ENCODE measurements at places on chromosomes 1 and 21.
A peak's percentile ranks its signal among the peaks of the same experiment; 100 is the strongest.

DNA sequence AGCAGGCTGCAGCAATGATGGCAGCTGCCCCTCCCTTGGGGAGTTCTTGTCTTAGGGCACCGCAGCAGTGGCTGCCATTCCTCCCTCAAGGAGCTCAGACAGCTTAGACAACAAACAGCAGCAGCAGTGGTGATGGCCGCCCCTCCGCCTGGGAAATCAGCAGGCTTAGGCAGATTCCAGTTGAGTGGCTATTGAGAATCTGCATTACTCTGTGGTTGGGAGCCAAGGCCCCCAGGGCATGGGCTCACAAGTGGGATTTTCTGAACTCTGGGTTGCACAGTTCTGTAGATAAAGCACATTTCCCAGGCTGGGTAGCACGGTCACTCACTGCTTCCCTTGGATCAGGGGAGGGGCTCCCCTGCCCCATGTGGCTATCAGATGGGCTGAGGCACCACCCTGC lies 1280.7 kb upstream of the TMPRSS15 start:
- DNase-seq = no peak

GRCh38 chr1:151704246-151704645 lies 12.4 kb downstream of the CELF3 start:
- no peak for DNase-seq

DNA sequence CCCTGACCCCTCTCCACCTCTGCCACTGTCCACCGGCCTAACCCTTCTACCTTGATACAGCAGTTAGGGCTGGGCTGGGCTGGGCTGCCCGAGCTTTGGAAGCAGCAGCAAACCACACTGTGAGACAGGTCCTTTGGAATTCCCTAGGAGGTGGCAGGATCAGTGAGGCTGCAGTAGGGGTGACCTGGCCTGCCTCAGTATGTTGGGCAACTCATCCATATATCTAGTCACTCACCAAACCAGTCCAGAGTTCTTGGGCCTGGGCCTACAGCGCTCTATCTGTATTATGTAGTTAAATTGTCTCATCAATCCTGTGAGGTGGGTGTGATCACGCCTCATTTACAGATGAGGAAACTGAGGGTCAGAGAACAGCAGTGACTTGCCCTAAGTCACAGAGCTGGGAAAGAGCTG lies 13.3 kb upstream of the SYNC start:
- DNase-seq = no peak

DNA sequence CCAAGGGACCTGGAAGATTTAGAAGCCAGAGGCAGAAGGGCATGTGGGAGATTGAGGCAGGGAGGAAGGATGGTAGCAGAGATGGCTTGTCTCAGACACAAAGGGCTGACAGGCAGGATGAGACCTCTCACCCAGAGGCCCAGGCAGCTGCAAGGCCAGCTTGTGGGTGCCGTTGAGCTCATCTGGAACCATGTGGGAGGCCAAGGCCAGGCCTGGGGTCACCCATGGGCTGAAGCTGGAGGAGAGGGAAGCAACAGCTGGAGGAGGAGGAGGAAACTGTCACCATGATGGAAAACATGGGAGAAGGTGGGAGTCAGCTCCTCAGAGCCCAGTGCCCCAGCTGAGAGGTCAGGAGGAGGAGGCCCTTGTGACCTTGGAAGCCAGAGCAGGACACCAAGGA lies 6.4 kb downstream of the CRABP2 start:
- DNase-seq = peak; percentile 64

DNA sequence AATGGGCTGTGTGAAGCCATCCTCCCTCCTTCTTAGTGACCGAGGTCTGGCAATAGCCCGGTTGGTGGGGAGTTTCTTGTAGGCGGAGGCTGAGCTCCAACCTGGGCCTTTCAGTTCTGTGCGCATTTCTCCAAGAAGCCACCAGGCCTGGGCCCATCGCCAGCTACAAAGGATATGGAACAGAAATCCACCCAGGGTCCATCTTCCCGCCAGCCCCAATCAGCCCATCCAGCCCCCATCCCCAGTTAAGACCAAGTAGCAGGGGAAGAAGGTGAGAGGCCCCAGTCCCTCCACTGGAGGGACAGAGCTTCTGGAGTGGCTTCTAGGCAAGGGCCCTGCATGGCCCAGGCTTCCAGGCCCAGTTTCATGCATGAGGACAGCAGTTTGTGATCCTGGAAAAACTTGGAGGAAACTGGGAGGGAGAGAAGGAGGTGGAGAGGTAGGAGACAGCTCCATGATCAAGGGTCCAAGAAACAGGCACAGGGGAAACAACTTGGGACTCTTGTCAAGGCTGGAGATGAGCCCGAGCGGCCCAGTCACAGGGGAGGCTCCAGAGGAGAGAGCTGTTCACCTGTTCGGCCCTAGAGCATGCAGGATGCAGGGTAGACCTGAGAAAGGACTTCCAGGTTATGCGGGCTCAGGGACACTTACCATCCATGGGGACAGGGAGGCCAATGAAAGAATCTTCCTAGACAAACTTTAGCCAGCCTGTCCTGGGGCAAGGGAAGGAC lies 261.2 kb downstream of the PTPRU start:
- no peak for DNase-seq

DNA sequence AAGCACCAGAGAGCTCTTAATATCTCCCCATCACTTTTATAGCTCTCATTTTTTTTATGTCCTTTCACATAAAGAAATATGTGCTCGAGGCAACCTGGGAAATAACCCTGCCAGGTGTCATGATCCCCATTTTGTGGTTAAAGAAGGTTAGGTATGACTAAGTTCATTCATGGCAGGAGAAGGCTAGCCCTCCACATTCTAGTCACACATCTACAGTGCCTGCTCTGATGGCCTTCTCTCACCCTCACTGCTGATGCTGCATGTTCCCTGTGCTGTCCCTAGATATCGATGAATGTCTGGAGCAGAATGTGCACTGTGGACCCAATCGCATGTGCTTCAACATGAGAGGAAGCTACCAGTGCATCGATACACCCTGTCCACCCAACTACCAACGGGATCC lies 187.5 kb downstream of the TPR start:
- DNase-seq = no peak
